ENCODE measurements at places on chromosomes 4 and X.

DNA sequence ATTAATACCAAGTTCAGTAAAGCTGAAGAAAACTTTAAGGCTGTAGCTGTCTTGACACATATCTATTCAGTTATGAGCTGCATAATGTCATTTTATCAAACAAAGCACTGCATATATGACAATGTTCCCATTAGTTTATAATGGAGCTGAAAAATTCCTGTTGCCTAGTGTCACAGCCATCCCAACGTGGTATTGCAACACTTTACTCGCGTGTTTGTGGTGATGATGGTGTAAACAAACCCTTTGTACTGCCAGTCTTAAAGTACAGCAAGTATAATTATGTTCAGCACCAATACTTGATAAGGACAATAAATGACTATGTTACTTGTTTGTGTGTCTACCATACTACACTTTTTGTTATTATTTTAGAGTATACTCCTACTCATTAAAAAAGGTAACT is 1415.6 kb upstream of the PCDH7 start:
- DNase-seq = no peak

GRCh38 chr4:143109376-143109775 is 75.3 kb upstream of the USP38 start:
- no peak for DNase-seq

- DNase-seq = peak; percentile 14
Measured at GRCh38 chr4:142567199-142567598, 278.9 kb downstream of the INPP4B start.

DNA sequence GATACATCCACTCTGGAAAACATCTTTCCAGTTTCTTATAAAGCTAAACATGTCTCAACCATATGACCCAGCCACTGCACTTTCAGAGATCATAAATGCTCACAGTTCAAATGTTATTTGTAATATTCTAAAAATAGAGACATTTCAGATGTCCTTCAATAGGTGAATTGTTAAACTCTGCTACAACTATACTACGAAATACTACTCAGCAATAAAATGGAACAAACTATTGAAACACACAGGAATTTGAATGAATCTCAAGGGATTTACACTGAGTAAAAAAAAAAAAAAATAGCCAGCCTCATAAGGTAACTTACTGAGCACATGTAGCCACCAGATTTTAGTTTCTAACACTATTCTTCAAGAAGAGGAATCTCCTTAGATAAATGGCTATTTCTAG is 253.9 kb downstream of the PCDH18 start:
- DNase-seq = no peak

DNA sequence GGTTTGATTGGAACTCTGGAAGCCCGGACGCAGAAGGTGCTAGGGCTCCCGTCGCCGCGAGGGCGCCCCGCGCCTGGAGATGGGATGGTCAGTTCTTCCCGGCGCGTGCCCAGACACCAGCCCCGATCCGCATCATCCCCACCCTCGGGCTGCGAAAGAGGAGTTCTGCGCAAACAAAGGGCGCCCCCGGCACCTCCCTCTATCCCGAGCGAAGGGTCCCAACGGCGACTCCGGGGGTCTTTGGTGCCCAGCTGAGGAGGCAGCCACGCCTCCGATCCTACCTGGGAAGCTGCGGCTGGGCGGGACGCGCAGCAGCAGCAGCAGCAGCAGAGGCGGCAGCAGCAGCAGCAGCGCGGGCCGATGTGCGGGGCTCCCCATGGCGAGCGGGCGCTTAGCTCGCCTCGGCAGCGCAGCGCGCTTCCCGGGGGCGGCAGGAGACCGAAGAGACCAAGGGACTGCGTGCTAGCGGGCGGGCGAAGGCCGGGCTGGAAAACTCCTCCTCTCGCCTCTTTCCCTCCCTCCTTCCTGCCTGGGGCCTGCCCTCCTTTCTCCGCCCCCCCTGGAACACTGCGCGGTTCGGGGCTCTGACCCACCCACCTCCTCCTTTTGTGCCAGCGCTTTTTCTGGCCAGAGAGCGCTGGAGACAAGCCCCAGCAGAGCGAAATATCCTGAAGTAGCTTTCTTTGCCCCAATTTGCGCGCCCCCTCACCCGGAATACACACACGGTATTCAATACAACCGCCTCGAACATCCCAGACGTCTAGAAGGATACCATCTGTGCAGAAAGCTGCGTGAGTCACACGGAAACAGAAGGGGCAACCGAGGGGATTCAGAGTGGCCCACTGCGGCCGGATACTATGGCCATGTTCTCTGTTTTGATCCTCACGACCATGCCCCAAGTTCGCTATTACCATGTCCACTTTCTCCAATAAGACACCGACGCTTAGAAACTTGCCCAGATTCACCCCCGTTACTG is at the start of gene SRPX:
Gene SRPX (minus strand): TSS at position 457 of the 976 bp plus-strand sequence. CDS start 79 bp downstream, at position 378.
- peak; percentile 36 for DNase-seq

- no peak for DNase-seq
Measured at GRCh38 chr4:36255577-36255976, 11.3 kb upstream of the ARAP2 start.

- DNase-seq = no peak
Measured at GRCh38 chr4:20899591-20899990, 199.3 kb downstream of the PACRGL start.

DNA sequence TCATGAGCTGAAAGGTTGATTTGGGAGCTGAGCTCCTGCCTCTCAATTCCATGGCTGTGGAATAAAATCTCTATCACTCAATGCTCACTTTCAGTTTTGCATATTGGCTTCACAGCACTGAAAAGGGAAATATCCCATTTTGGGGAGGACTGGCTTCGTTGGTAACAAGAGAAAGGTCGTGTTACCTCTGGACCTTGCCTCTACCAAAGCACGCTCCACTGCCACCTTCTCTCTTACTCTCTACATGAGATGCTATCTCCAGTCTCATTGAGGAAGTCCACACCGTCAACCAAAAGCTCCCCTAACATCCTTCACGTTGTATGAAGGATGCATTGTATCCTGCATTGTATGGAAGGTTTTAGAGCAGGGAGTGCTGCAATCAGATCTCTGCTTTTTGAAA is 195.0 kb upstream of the LDB2 start:
- no peak for DNase-seq

- DNase-seq = no peak
Measured at GRCh38 chr4:151530783-151531182, 121.8 kb downstream of the FHIP1A start.

DNA sequence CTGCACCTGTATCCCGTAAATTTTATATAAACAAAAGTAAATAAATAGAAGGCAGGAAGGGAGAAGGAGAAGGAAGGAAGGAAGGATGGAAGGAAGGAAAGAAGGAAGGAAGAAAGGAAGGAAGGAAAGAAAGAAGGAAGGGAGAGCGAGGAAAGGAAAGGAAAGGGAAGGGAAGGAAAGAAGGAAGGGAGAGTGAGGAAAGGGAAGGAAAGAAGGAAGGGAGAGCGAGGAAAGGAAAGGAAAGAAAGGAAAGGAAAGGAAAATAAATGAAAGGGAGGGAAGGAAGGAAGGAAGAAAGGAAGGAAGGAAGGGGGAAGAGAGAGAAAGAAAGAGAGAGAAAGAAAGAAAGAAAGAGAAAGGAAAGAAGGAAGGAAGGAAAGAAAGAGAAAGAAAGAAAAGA is 43.0 kb upstream of the FRG1 start:
- no peak for DNase-seq

GRCh38 chrX:116239944-116240840 is 69.6 kb downstream of the AGTR2 start:
- DNase-seq = no peak

GRCh38 chr4:1375051-1375721 is 28.2 kb downstream of the UVSSA start:
- DNase-seq = peak; percentile 4

GRCh38 chr4:76614589-76614988 is 179.6 kb downstream of the SHROOM3 start:
- no peak for DNase-seq

Data from WTC11 (cell line).